ENCODE measurements at places on chromosomes 13 and 19. TPM values are rescaled to one million over a fixed set of nuclear protein-coding genes. Genes with fewer than 3 reads are reported as not detected.

- DNase-seq: peak; percentile 40
Measured at GRCh38 chr19:42294471-42295137, 7.3 kb upstream of the PRR19 start.

DNA sequence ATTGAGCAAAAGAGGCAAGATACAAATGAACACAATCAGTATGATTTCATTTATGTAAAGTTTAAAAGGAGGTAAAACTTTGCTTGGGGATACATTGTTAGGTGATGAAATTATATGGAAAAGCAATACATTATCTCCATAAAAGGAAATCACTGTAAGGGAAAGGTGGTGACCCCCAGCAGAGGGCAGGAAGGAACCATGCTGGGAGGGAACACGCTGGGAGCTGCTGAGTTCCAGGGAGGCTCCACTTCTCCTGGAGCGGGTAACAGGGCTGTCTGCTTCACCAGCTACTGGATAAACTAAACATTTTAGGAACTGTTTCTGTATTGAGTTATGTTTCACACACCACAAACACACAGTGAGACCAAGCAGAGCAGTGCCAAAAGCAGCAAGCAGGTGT is 91.2 kb downstream of the KATNAL1 start:
- no peak for DNase-seq

DNA sequence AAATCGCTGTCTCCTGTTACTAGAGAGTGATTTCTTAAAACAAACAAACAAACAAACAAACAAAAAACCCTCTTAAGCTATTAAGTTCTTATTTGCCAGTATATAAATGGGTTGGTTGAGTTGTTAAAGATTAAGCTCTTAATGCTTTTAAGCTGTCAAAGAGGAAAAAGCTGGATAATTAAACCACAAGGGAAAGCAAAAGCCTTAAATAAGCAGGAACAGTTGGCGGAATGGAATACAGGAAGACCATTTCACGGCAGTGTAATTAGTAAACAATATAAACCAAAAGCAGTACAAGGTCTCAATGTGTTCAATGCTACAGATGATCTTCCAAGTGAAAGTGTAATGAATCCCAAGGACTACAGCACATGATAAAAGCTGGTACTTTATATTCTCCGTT is 32.2 kb upstream of the GGACT start:
- no peak for DNase-seq

DNA sequence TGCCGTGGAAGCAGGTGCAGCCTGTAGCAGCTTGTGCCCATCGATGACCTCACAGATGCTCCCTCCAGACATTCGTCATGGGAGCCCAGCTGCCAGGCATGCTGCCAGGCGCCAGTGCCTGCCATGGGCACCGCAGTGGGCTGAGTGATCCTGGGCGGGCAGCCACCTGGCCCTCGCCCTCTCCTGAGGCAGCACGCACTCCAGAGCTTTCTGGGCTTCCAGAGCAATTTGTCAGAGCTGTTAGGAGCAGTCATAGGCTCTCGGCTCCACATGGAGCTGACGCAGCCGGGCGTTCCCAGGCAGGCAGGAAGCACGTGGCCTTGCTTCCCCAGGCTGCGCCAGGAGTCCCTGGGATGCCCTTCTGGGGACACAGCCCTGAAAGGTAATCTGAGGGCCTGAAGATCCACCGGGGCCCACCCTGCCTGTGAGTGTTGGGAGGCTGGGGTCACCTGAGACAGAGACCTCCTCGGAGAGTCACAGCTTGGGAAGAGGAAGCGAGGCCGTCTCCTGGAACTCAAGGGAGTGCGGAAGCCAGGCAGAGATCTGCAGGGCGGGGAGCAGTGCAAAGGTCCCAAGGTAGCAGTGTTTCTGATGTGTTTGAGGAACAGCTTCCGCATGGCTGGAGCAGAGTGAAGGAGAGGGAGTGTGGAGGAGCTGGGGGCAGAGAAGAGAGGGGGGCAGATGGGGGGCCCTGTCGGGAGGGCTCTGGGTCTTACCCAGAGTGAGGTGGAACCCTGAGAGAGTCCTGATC is 50.6 kb downstream of the DPF1 start:
- peak; percentile 81 for DNase-seq

DNA sequence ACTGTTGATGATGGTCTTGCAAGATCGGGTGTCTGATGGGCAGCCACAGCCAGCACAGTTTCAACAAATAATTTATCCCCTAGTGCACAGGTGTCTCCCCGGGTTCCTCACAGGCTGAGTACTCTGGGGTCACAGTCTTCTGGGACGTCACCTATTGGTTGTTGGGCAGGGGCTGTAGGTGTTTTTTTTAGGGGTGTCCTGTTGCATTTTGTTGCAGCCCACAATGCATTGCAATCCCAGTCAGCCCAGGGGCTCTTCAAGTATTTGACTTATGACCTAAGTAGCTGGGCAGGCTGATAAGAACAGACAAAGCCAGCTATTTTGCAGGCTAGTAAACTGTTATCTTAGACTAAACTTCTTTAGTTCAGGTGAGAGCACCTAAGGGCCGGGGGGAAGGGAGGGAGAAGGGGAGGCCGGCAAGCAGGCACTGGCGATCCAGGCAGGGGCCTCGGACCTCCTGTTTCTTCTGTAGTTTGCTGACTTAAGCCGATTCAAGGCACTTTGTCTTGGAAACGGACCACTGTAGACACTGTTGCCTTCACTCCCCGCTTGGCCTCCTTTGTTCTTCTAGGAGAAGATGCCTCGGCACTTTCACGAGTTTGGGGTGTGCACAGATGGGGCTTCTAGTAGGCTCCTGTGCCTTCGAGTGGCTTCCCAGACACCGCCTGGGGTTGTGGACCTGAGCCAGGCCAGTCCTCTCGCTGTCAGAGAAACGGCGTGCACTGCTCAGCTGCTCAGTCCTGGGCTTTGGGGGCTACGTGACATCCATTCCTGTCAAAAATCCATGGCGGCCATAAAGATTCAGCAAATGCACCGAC is 33.9 kb upstream of the GRTP1 start:
- no peak for DNase-seq

- DNase-seq: no peak
Measured at GRCh38 chr19:54107876-54108490, 5.3 kb downstream of the NDUFA3 start.

GRCh38 chr13:71798707-71799106 is 68.3 kb downstream of the DACH1 start:
- DNase-seq: no peak

SNAPC2 gene
- total RNA-seq: 10.3 TPM

DNA sequence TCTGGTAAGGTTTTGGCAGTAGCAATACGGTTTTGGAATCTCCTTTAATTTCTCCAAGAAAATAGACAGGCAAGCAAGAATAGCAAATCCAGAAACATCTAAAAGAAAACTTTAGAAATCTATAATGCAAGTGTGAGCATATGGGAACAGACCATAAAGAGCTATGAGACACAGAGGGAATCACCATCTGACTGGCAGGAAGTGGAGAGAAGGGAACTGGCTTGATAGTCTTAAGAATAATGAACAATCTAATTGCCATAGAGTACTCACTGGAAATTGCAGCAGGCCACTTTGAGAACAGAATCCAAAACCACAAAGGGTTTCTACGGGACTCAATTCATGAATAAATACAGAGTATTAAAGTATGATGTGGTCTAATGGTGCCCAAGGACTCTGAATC is 39.6 kb upstream of the MIR17HG start:
- DNase-seq: no peak

- no peak for DNase-seq
Measured at GRCh38 chr13:109707044-109707741, 79.2 kb downstream of the IRS2 start.

DNA sequence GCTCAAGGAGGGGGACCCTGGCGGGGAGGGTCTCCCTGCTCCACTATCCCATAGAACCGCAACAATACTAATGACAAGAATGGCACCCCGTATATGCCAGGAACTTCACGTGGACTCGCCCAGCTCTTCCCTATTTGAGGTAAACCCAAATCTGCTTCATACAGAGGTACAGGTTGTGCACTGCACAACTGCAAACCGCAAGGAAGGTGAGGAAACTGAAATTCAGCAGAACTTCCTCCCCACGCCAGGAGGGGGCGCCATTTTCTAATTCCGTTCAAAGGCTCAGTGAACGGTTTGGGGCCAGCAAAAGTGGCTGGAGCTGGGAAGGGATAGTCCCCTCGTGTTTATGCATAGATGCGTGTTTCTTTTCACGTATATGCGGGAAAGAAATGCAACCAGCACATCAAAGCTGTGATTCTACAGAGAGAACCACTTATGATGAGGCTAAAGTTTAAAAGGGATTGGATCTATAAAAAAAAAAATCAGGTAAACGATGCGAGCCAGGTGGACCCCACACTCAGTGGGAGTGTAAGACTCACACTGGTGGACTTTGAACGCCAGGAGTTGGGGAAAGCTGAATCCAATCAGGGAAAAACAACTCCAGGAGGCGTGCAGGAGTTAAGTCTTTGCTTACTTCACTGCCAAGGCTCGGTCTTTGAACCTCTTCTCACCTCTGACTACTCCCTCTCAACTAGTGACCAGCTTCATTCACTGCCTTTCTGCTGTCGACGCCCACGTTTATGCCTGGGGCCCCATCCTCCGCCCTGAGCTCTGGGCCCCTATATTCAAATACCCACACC is 20.3 kb downstream of the C19orf81 start:
- no peak for DNase-seq

METTL21C gene
- total RNA-seq: not detected

DNA sequence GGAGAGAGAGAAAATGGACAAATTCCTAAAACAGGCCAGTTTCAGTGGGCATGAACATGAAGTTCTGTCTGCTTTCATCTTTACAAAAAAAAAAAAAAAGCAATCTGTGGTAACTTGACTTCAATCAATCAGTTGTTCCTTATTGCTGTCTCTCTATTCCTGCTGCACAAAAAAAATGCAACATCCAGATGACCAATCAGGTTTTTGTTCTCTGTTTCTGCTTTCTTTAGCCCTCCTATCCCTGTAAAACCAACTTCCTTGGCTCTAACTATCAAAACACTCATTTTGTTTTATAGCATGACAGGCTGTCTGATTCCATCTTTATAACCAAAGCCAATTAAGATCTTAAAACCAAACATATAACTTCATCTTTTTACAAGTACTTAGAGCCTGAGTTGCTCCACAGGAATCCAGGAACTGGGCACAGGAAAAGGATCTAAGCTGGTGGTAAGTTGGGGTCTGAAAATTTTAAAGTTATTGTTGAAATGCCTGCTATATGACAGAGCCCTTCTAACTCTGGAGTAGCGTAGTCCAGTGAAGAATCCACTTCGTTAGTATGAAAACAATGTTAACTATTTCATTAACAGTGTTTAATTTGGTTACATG is at the start of gene FPR3:
Gene FPR3, plus strand, starts transcription at position 273 of the 606 bp plus-strand sequence. CDS start 28,592 bp downstream, outside the sequence.
- DNase-seq: no peak

- DNase-seq: no peak
Measured at GRCh38 chr13:28574617-28575142, 79.8 kb upstream of the FLT1 start.

GRCh38 chr19:52691215-52691610 is 43.6 kb downstream of the ZNF611 start:
- DNase-seq: no peak

GRCh38 chr13:103287659-103288058 is 221.4 kb upstream of the SLC10A2 start:
- no peak for DNase-seq

- no peak for DNase-seq
Measured at GRCh38 chr19:32682317-32682716, 6.7 kb downstream of the RGS9BP start.

DNA sequence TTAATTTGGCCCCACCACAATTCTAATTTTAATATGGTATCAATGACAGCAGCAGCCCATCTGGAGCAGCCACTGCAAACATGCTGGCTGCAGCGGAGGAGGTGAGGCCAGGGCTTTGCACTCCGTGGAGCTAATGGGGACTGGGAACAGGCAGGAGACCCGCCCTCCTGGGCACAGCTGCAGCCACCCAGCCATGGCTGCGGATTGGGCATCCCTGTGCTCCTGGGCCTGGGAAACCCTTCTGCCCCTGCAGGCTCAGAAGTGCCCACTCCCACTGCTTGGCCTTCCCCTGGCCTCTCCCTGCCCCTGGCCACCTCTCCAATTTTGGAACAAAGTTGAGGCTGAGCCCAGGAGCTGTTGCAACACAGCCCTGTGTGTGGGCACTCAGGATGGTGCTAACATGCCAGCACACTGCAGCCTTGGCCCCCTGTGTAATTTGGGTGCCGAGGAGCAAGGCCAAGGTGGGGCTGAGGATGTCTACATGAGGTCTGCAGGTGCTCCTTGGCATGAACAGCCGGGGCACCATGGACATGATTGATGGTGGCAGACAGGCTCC is 123.6 kb downstream of the PCDH9 start:
- no peak for DNase-seq

- DNase-seq: no peak
Measured at GRCh38 chr19:42420055-42420544, 7.1 kb downstream of the LIPE start.

DCT gene
- total RNA-seq: 0.32 TPM

DNA sequence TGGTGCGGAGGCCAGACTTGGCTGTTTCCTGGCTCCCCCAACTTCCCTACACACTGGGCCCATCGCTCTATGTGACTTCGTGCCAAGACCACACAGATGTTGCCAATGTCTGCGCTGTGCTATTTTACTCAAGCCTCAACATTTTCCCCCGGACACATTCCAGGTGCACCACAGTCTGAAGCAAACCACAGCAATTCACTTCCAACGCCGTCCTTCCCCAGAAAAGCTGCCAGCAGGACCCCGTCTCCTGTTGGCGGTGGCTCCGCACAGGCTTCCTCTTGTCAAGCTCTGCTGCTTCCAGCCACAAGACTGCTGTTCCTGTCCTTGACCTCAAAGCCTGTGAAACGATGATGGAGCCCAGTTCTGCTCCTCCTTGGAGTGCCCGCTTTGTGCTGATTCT is 100.7 kb downstream of the CRYL1 start:
- no peak for DNase-seq

DNA sequence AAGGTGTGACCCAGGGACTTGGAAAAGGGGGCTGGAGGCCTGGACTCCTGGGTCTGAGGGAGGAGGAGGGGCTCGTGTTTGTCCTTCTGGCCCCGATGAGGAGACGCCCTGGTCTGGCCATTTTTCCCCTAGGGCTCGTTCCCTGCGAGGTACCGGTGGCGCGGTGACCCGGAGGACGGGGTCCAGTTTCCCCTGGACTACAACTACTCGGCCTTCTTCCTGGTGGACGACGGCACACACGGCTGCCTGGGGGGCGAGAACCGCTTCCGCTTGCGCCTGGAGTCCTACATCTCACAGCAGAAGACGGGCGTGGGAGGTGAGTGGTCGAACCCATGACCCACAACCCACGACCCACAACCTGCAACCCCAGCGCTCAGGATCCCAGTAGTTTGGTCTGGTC is 10.8 kb downstream of the TRPM4 start:
- DNase-seq: peak; percentile 64

GJB2 gene
- 0.46 TPM for total RNA-seq

All from Right ventricle myocardium inferior (tissue), 1 donor.